ENCODE measurements at places on chromosomes 11 and 22.

GRCh38 chr11:25793637-25794036 lies 538.3 kb upstream of the ANO3 start:
- DNase-seq, result no peak

- no peak for DNase-seq
Observed at GRCh38 chr11:38990139-38990538, 2392.1 kb upstream of the RAG2 start.

DNA sequence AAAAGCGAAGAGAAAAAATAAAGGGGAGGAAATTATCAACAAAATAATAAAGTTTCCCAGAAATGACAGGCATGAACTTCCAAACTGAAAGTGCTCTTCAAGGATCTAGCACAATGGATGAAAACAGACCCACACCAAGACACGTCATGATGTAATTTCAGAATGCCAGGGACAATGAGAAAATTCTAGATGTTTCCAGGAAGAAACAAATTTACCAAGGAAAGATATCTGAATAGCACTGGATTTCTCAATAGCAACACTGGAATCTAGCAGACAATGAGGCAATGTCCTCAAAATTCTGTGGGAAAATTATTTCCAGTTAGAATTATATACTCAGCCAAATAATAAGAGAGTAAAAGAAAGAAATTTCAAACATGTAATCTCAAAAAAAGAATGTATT lies 46.0 kb downstream of the DENND5A start:
- no peak for DNase-seq

- DNase-seq, result no peak
Observed at GRCh38 chr11:20211691-20212090, 51.4 kb upstream of the DBX1 start.

- no peak for DNase-seq
Observed at GRCh38 chr11:10456519-10456918, 1.5 kb downstream of the AMPD3 start.

- DNase-seq, result no peak
Observed at GRCh38 chr22:27820896-27821866, 19.6 kb upstream of the MN1 start.

DNA sequence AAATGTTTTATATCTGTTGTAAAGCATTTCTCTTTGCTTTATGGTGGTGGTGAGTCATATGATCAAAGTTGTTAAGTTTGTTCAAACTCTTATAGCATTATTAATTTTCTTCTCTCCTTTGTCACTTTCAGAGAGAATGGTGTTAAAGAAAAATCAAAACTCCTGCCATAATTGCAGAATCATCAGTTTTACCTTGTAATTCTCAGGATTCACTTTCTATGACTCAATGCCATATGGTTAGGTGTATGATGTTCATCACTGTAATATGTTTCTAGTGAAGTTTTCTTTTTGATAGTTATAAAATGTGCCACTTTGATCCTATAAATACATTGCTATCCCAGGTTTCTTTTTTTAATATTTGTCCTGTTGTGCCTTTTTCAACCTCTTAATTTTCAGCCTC lies 13.7 kb upstream of the KDM4E start:
- DNase-seq, result no peak

DNA sequence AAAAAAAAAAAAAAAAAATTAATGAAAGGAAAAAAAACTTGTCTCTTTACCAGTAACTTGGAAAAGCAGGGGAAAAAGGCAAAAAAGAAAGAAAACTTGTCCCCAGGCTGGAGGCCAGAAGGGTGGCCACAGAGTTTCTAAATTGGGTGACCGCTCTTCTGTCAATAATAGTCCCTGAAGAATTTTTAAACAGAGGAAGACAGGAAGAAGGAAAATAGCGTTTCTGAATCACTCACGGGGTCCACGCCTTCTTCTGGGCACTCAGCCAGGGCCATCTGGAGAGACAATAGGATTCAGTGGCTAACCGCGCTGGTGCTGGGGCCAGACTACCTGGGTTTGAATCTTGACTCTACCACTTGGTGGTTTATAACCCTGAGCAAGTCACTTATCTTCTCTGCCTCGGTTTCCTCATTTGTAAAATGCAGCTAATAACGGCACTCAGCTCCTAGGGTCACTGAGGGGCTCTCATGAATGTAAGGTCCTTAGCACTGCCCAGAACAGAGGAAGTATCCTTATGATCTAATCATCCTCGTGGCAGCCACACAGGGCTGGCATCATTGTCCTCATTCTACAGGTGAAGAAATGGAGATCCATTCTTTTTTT lies 7.0 kb downstream of the C11orf86 start:
- DNase-seq, result no peak

DNA sequence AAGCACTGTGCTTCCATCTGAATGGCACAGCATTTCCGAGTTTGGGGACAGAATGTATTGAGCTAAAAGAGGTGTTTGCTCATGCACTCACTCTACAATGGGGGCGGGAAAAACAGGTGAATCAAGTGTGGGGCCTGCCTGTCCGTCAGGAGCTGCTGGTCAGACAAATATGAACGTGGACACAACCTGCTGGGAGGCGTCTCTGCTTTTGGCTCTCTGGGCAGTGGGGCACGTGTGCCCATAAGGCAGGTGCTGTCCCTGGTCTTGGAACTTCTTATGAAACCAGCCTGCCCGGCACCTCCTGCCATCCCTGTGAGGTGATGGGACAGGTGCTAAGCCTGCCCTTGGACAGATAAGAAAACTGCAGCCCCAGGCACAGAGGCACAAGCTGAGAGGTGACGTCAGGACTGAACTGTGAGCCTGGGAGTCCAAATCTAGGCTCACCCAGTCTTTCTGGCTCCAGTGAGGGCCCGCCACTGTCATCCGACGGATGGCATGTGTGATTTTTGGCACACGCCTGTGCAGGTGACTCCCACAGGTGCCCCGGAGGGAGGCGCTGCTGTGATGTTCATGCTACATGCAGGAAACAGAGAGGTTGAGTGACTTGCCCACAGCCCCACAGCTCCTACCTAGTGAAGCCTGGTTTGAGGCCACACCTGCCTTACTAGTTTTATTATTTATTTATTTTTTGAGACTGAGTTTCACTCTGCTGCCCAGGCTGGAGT lies 51.6 kb downstream of the SMIM38 start:
- no peak for DNase-seq

GRCh38 chr22:33112580-33112979 lies 54.4 kb upstream of the SYN3 start:
- DNase-seq, result no peak

- DNase-seq, result no peak
Observed at GRCh38 chr11:103494491-103494890, 385.3 kb downstream of the DYNC2H1 start.

GRCh38 chr11:70132641-70133040 lies 54.5 kb downstream of the ANO1 start:
- no peak for DNase-seq

DNA sequence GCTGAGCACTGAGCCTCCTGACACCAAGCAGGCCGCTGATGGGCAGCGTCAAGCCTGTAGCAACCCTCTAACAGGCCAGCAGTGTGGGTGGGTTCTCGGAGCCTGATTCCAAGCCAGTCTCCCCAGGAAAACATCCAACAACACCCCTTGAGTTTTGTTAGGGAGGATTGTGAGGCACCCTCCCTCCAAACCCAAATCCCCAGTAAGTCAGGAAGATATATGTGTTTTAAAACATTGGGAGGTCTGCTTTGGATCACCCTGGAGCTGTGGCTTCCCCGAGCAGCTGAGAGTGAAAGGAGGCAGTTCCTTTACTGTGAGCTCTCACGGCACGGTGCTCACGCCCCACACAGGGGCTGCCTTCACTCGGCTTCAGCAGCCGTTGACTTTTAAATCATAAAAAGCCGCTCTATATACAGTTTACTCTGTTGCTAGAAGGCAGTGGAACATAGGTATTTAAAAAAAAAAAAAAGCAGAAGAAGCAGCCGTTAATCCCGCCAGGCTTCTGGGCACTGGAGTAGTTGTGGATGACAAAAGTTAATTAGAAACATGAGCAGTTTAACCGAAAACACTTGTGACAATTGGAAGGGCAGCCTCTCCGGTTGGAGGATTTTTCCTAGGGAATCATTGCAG lies 218.6 kb downstream of the NAV2 start:
- DNase-seq, result no peak

DNA sequence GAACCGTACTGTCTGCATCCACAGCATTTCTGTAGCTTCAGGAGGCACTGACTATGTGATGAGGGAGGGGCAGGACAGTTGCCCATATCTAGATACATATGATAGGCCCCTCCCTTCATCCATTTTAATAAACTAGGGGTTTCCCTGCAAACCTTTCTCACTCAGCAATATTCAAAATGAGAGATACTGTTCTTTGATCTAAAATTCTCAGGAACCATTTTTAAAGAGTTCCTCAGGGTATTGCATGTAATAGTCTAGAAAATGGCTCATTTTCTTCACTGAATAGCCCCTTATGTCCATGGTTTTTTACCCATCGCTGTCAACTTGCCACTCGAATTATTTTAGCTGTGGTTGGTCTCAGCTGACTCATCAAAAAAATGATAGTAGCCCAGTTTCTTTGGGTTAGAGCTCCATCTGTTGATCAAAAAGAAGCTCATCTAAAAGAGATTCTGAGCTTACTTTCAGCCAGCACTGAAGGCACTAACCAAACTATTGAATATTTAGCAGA lies 37.0 kb upstream of the DNAJB7 start:
- DNase-seq, result no peak

- no peak for DNase-seq
Observed at GRCh38 chr11:71505781-71506180, 21.3 kb upstream of the KRTAP5-7 start.

DNA sequence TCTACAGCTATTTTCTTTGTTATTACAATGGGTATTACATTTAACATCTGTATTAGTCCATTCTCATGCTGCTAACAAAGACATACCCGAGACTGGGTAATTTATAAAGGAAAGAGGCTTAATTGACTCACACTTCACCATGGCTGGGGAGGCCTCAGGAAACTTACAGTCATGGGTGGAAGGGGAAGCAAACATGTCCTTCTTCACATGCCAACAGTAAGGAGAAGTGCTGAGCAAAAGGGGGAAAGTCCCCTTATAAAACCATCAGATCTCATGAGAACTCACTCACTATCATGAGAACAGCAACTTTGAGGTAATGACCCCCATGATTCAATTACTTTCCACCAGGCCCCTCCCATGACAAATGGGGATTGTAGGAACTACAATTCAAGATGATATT lies 16.5 kb upstream of the KMT5B start:
- DNase-seq, result no peak

DNA sequence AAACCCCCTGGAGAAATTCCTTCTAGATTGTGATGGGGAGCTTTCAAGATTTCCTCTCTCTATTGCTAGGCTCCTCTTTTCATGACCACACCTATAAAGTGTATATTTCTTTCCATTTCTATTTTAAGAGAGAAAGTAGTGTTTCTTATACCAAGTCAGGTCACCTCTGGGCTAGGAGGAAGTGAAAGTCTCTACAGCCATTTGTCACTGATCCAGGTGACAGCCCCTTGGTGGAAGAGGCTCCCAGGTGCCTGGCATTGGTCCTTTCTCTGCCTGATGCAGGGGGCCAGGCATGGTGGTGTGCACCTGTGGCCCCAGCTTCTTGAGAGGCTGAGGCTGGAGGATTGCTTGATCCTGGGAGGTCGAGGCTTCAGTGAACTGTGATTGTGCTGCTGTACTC lies 64.7 kb downstream of the DHCR7 start:
- DNase-seq, result no peak

- no peak for DNase-seq
Observed at GRCh38 chr11:130882138-130882551, 34.1 kb downstream of the SNX19 start.

DNA sequence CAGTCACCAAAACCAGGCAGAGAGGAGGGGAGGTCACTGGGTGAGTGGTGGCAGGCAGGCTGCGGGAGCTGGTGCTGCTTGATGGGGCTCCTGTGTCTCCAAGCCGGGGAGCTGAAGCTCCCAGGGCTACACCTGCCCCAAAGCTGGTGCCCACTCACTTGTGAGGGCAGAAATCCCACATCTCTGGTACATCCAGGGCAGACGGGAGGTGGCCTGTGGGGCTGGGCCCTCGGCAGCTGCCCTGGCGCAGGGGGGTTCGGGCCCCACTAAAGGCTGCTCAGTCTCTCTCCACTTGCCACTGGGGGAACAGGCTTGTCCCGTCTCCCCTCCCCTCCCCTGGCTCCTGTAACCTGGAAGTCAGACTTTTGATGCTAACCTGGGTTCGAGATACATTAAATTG lies 55.6 kb upstream of the PPARA start:
- DNase-seq, result no peak

- no peak for DNase-seq
Observed at GRCh38 chr11:114318361-114318760, 22.2 kb downstream of the NNMT start.

DNA sequence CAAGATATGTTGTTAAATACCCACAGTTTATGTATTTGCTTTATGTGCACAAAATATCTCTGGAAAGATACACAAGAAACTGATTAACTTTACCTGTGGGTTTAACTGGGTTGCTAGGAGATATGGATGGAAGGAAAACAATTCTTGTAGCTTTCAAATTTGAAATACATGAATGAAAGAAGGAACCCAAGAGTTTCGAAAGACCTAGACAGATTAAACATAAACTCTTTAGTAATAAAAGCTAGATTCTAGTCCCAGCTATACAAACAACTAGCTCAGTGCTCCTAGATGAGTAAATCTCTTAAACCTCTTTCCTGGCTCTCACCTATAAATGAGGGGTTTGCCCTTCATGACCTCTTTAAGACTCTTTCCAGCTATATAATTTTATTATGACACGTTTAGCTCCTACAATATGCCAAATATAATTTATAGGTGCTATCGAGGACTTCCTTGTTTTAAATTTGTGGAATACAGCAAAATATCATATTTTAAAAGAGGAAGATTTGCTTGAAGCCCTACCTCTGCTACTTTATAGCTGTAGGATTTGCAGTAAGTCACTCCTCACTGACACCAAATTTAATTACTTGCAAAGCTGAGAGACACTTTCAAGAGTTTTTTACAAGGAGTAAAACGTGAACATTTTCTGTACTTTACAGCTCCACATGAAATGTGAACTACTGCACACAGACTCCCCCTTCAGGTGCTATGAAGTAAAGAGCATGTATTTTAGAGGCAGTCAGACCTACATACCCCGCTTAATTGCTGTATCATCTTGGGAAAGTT lies 50.7 kb downstream of the RRAS2 start:
- DNase-seq, result no peak

GRCh38 chr11:110763249-110764011 lies 51.2 kb upstream of the ARHGAP20 start:
- DNase-seq, result no peak

- DNase-seq, result no peak
Observed at GRCh38 chr11:92104349-92104748, 120.3 kb upstream of the FAT3 start.
